ENCODE measurements at places on chromosomes 4 and X. TPM values are rescaled to one million over a fixed set of nuclear protein-coding genes. Genes with fewer than 3 reads are reported as not detected.

DNA sequence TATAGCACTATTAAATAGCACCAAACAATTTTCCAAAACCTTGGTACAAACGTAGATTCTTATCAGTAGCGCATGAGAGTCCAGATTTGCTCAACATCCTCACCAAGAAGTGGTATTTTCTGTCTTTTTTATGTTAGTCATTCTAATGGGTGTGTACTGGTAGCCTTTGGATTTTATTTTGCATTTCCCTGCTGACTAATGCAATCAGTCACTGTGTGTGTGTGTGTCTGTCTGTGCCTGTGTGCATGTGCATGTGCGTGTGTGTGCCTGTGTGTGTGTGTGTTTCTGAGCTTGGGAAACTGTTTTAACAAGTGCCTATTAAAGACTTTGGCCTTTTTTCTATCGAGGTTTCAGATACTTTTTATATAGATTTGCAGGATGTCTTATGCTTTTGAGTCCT is 82.2 kb upstream of the MAGEA10 start:
- no peak overlapping the region for H3K27ac ChIP-seq
- no peaks in the 10 kb centered on the region for H3K36me3 ChIP-seq
- H3K4me3 ChIP-seq: no peak overlapping the region
- no peaks in the 10 kb centered on the region for H3K4me1 ChIP-seq
- H3K27me3 ChIP-seq: no peaks in the 10 kb centered on the region

GRCh38 chr4:7016512-7016911 is 26.7 kb upstream of the TADA2B start:
- H3K27me3 ChIP-seq: no peaks in the 10 kb centered on the region
- no peak overlapping the region for H3K4me3 ChIP-seq
- H3K4me1 ChIP-seq: peaks cover 9% of the 10 kb centered on the region
- peaks cover 2% of the 10 kb centered on the region for H3K36me3 ChIP-seq

- no peak overlapping the region for H3K27ac ChIP-seq
- H3K36me3 ChIP-seq: no peaks in the 10 kb centered on the region
- H3K4me1 ChIP-seq: no peaks in the 10 kb centered on the region
Measured at GRCh38 chr4:8820178-8821102, 51.2 kb downstream of the HMX1 start.

DNA sequence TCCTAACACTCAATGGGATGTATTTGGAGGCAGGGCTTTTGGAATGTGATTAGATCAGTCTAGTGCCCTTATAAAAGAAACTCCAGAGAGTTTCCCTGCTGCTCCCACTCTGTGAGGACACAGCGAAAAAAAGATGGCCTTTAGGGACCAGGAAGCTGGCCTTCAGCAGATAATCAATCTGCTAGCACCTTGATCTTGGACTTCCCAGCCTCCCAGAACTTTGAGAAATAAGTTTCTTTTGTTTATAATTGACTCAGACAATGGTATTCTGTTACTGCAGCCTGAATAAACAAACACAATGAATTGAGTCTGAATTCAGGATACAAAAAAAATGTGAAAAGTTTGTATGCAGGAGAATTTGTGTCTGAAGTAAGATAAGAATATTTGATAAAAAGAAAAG is 842.1 kb downstream of the FSTL5 start:
- H3K27ac ChIP-seq: no peak overlapping the region
- no peaks in the 10 kb centered on the region for H3K36me3 ChIP-seq
- no peak overlapping the region for H3K4me3 ChIP-seq
- no peaks in the 10 kb centered on the region for H3K27me3 ChIP-seq

DNA sequence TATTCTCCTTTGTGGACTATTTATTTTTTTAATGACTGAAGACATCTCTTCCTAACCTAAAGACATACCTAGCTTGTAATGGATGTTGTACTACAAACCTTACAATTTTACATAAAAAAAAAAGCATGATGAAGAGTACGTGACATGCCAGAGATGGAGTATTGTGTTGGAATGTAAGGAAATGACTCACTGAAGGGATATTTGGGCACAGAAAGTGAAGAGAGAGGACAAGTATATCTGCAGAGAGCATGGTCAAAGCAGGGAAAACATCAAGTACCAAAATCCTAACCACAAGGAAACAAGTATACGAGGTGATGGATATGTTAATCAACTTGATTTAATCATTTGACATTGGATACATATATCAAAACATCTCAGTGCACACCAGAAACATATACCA is 1051.4 kb upstream of the PRKX start:
- no peak for DNase-seq
- H3K4me3 ChIP-seq: no peak overlapping the region
- H3K4me1 ChIP-seq: no peaks in the 10 kb centered on the region
- no peaks in the 10 kb centered on the region for H3K36me3 ChIP-seq

DNA sequence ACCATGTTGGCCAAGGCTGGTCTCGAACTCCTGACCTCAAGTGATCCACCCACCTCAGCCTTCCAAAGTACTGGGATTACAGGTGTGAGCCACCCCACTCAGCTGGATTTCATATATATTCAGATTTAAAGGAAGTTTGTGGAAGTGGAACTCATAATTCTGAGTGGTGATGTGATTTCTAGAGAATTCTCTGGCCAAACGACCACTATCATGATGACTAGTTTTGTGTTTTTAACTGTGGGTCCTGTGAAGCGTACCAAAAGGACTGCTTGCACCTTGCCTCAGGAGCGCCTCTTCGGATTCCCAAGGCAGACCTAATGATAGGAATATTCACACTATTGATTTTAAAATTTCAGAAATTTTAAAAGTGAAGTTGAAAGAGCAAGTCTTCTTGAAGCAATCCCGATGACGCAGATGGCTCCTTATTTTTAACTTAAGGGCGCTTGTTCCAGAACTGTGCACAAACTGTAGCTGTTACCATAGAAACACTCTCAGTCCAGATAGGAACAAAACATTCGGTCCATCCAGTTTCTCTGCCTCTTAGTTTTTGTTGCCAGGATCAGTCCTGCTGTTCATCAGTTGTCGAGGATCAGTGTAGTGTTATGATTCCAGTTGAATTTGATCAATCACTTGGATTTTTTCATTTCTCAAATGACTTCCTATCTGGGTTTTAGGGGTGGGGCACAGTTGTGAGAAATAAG is 51.7 kb upstream of the CLCN4 start:
- no peak overlapping the region for H3K4me3 ChIP-seq
- H3K27ac ChIP-seq: no peak overlapping the region
- no peak for DNase-seq
- H3K27me3 ChIP-seq: no peaks in the 10 kb centered on the region
- no peaks in the 10 kb centered on the region for H3K36me3 ChIP-seq

DNA sequence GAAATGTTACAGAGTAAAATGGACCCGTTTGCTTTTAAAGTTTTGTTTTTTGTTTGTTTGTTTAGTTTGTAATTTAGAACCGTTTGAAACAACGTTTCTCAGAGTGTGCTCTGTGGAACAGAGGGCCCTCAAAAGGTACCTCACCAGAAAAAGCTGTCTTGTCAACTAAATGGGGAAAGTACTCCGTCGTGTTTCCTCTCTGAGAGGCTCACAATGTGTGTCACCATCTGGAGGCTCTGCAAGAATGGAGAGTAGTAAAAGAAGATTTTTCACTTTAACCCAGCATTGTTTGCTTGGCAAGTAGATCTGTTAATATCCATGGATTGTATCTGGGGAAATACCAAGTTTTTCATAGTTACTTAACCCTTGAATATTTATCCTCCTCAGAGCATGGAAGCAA is 1.5 kb upstream of the ENPEP start:
- H3K4me3 ChIP-seq: no peak overlapping the region
- DNase-seq: no peak
- no peaks in the 10 kb centered on the region for H3K36me3 ChIP-seq
- H3K27me3 ChIP-seq: no peaks in the 10 kb centered on the region
- no peak overlapping the region for H3K27ac ChIP-seq

GRCh38 chr4:151046609-151047008 is 31.5 kb upstream of the LRBA start:
- H3K4me1 ChIP-seq: no peaks in the 10 kb centered on the region
- no peak overlapping the region for H3K4me3 ChIP-seq
- no peak overlapping the region for H3K27ac ChIP-seq
- no peak for DNase-seq
- no peaks in the 10 kb centered on the region for H3K36me3 ChIP-seq

Gene CT45A2
- not detected for total RNA-seq

Gene AMBN
- 0.27 TPM for total RNA-seq

Gene HTT-AS
- not detected for total RNA-seq

Gene ADAMTS3
- not detected for total RNA-seq

All from Caco-2 (cell line).